ENCODE measurements at places on chromosomes 16 and 17. TPM values are rescaled to one million over a fixed set of nuclear protein-coding genes. Genes with fewer than 3 reads are reported as not detected.
A peak's percentile ranks its signal among the peaks of the same experiment; 100 is the strongest.

DNA sequence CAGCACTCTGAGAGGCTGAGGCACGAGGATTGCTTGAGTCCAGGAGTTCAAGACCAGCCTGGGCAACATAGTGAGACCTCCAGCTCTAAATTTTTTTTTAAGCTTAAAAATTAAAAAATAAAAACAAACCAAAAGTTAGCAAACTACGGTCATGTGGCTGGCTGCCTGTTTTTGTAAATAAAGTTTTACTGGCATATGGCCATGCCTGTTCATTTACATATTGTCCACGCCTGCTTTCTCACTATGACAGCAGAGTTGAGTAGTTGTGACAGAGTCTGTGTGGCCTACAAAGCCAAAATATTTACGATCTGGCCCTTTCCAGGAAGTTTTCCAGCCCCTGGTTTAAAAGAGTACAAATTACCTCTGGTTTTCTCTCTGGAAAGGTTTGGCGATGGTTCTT is 3.3 kb downstream of the SLX4 start:
- no peak for DNase-seq

DNA sequence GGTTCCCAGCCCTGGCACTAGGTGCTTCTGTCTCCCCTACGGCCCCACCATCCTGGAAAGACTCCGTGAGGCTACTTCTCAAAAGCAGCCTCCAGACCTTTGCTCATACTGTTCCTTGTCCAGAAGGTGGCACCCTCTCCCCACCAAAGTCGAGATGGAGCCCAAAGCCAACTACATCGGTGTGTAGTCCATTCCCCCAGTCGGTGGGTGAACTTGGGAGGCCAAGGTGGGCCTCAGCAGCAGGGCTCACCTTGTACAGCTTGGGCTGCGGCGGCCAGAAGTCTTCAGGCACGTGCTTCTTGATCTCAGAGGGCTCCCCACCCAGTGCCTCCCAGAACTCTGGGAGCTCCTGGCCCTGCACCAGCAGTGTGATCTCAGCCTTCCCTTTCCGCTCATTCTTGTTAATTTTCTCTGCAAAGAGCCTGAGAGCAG is 10.2 kb downstream of the FLII start:
- DNase-seq: peak; percentile 55

DNA sequence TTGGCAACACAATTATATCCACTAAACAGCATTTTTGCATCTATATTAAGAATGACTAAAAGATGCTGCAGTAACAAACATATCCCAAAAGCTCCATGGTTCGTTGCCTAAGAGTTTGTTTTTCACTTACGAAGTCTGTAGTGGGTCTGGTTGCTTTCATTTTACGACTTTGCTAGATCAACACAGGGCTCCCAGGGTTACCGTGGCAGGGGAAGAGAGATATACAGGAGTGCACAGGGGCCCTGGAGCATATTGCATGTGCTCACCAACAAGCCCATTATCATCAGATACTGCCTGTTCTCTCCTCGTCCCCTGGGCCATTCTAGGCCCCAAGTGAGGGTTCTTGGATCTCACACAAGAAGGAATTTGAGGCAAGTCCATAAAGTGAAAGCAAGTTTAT is 3.1 kb upstream of the MMP2 start:
- DNase-seq: no peak

DNA sequence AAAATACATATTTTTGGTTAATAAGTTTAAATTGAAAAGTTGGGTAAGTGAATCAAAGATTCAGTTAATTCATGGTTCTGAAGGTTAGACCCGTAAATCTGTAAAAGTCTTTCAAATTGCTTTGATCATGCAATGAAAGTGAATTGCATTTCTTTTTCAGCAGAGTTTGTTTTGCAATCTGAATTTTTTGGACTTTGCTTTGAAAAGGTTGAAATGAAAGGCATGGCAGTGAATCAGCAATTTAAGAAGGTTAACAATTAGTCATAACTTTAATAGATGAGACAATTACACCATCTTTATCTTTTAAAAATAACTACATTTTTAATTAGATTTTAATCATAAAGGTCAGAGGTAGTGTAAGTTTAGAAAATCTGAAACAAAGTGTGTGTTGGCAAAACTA is 310.9 kb upstream of the KCNJ16 start:
- no peak for DNase-seq

- no peak for DNase-seq
Measured at GRCh38 chr17:47301161-47301560, 22.6 kb upstream of the EFCAB13 start.

DNA sequence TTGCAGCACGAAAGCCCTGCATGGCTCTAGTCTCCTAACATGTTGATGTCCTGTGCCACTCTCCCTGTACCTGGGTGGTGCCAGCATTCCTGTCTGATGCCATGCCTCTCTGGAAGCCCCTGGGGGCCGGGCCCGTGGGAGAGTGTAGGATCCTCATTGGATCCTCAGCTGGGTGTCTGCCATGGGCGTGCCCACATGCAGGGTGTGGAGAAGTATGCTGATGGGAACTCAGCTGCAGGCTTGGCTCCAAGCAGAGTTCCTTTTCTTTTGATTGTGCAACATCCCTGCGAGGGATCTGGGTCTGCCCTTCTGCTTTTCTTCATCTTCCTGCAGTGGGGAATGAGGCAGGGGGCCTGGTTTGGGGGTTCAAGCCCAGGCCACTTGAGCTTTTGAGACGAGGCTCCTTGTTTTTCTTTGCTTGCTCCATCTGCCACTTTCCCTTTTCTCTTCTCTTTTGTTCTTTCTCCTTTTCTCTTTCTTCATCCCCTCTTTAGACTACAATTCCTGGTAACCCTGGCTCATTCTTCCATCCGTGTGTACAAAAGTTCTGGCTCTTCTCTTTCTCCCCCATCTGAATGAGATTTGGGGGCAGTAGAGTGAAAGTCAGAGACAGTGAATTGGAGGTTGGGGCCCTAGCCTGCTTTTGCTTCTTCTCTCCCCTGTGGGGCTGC is 32.9 kb downstream of the KSR1 start:
- peak; percentile 33 for DNase-seq

GRCh38 chr16:50844840-50845239 is 103.0 kb downstream of the CYLD start:
- no peak for DNase-seq

- no peak for DNase-seq
Measured at GRCh38 chr17:72901083-72901482, 191.4 kb downstream of the SLC39A11 start.

The COX6A2 gene
- total RNA-seq: not detected

The COIL gene
- 22.6 TPM for total RNA-seq

The GAS2L2 gene
- not detected for total RNA-seq

The FOXF1 gene
- not detected for total RNA-seq

Measured in LHCN-M2 (cell line).